Stimulated activated CD8-positive, alpha-beta memory T cell treated with anti-CD3 and anti-CD28 coated beads, Interleukin-12 subunit alpha, Interleukin-12 subunit beta, amount 100 ng/mL, for 1 hour (primary cell): ENCODE measurements at places on chromosomes 12 and 14.

DNA sequence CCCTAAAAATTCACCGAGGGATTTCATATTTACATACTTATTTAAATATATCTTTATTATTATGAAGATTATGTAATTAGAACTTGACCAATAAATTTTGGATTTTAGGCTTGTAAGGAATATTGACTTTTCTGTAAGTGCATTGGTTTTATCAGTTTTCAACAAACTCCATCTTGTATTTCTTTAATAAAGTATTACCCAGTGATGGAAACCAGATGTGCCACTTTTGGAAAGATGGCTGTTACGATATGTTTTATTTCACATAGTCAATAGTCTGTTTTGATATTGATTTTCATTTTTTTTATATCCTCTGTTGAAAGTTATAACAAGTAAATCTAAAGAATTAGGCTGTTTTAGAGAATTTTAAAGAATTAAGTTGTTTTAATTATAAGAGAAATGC lies 1.8 kb downstream of the MON2 start:
- no peak for DNase-seq

DNA sequence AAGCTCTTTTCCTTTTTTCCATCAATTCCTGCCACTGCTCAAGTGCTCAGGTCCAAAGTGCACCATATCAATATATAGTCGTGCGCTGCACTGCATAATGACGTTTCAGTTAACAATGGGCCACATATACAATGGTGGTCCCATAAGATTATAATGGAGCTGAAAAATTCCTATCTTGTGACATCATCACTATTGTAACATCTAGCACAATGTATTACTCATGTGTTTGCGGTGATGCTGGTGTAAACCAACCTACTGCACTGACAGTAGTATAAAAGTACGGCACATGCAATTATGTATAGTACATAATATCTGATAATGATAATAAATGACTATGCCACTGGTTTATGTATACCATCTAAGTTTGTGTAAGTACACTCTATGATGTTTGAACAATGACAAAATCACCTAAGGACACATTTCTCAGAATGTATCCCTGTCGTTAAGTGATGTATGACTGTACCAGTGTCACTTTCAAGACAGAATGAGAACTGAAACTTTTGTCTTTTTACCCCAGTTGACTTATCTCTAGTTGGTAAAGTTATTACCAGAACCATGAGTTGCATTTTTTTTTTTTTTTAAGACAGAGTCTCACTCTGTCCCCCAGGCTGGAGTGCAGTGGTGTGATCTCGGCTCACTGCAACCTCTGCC lies 53.7 kb upstream of the INSM2 start:
- DNase-seq = no peak

GRCh38 chr12:57631566-57632072 lies 1.4 kb downstream of the B4GALNT1 start:
- no peak for DNase-seq

- DNase-seq = no peak
These were observed 381.7 kb downstream of the PAWR start for GRCh38 chr12:79309039-79309438.

DNA sequence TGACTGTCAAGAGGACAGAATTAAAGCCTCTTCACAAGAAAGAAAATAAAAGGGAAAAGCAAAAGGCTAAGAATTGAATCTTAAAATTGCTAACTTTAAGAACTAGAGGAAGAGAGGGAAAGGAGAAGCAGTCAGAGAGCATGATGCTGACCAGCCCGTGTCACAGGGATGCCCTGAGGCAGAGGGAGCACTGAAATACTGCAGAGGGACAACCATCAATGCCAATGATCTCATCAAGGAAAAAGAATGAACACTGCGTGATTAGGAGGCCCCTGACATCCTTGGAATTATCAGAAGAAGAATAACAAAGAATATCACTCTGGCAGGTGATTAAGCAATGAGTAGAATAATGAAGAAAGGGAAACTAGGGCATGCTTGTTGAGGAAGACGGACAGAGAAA lies 252.2 kb upstream of the GRIP1 start:
- DNase-seq = no peak

- DNase-seq = no peak
These were observed 15.3 kb upstream of the NRXN3 start for GRCh38 chr14:78154827-78155226.

DNA sequence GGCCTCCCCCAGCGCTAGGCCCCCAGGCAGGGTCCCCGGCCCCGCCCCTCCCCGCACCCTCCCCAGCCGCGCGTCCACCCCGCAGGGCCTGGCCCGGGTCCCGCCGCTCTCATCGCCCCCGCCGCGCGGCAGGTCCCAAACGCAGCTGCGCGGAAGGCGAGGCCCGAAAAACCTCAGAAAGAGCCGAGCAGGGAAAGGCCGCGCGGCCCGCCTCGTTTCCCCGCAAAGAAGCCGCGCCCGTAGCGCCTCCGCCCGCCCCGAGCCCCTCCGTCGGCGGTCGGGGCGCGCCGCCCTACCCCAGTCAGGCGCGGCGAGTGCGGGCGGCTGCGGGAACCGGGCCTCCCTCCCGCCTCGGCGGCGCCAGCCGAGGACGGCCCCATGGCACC lies 324 bp downstream of the POLE start:
- no peak for DNase-seq

GRCh38 chr12:126523891-126524290 lies 1458.7 kb downstream of the AACS start:
- no peak for DNase-seq
